Memory B cell (primary cell): ENCODE measurements at places on chromosomes 6 and 20.

DNA sequence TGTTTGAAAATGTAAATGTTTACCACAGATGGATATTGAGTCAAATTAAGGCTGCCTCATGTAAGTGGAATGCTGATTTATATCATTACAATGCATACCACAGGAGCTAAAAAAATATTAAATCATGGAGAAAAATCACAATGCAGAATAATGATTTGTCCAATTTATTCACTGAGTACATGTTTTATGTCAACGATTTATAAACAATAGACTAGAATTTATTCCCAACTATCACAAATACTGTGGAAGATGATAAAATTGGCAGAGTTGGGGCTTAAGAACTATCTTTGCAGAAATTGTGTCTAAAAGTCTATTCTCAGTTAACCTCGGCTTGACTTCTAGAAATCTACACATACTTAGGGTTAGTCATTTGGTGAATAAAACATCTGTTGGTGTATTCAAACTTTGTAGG is 472.1 kb upstream of the MARCKS start:
- no peak overlapping the region for H3K4me3 ChIP-seq
- no peak overlapping the region for H3K27ac ChIP-seq
- no peaks in the 10 kb centered on the region for H3K36me3 ChIP-seq
- peaks cover 5% of the 10 kb centered on the region for H3K4me1 ChIP-seq

DNA sequence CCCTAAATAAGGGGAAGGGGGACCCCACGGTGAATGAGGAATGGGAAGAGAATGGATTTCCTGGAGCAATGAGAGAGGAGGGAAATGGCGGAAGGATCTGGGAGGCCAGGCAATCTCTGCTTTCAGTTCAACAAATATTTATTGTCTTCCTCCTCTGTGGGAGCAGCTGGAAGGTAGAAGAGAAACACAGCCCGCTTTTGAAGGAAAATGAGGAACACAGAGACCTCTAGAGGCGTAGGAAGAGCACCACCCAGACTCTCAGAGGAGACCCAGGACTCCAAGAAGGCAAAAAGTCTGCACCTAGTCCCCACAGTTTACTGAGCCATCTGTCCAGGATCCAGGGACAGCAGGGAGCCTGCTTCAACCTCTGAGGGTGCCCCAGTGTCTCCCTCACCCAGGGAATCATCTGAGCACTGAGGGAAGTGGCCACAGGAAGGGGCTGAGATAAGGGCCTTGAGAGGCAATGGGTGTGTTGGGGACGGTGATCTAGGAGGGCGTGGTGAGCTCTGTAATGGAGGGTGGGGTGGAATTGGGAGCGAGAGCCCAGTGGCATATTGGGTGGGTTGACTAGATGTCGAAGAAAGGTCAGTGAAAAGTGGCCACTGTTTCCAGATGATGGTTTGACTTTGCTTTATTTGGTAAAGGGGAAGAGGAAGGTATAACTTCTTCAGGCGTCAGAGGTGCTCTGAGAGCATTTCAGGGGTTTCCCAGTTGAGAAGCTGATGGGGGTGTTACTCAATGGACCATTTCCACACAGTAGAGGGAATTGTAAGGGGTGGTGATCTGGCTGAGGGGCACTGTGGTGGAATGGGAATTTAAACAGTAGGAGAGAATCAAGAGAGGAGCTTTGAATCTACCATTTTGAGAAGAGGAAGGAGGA is 610 bp downstream of the PSORS1C1 start:
- no peak overlapping the region for H3K4me3 ChIP-seq
- peaks cover 17% of the 10 kb centered on the region for H3K27me3 ChIP-seq
- no peak for DNase-seq
- no peaks in the 10 kb centered on the region for H3K36me3 ChIP-seq

DNA sequence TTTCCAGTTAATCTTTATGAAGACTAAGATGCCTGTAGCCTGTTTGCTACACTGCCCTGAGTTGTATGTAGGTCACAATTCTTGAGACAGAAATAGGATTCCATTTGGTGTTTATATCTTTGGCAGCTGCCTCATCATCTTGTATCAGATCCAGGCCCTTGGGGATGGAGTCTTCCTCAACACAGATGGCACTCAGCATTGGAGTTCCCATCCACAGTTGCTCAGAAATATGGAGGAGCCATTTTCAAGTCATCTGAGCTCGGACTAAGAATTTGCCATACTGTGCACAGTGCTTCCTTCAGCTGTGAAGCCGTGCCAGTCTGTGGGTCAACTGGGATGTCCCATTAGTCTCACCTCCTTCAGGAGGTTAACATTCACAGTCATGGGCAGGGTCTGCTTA is 156.6 kb downstream of the ZDHHC14 start:
- H3K27me3 ChIP-seq: no peaks in the 10 kb centered on the region
- DNase-seq: no peak
- peaks cover 5% of the 10 kb centered on the region for H3K36me3 ChIP-seq
- H3K4me1 ChIP-seq: peaks cover 61% of the 10 kb centered on the region
- H3K27ac ChIP-seq: peak overlapping the region; percentile 87

DNA sequence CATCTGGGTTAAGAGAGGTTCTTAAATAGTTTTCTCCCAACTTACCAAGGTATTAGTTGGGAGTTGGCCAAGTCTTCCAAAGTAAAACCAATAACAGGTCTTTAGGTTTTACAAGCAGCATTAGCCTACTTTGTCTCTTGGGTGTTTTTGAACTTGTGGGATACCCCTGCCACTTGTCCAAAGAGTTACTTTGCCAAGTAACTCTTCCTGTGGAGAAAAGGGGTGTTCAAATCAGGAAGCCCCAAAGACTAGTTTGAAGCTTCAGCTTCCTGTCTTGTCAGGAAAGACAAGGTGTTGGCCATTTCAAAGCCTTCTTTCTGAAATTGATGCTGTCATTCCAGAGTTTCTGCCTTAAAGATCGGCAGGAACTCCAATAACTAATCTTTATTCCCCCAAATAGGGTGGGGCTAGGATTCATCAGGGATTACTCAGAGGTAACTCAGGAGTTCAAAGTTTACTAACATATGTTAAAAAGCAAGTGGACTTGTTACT is 822 bp downstream of the RAB22A start:
- H3K27ac ChIP-seq: peak overlapping the region; percentile 86
- peaks cover 24% of the 10 kb centered on the region for H3K4me1 ChIP-seq
- peak overlapping the region; percentile 85 for H3K4me3 ChIP-seq
- peaks cover 13% of the 10 kb centered on the region for H3K36me3 ChIP-seq
- H3K27me3 ChIP-seq: no peaks in the 10 kb centered on the region

DNA sequence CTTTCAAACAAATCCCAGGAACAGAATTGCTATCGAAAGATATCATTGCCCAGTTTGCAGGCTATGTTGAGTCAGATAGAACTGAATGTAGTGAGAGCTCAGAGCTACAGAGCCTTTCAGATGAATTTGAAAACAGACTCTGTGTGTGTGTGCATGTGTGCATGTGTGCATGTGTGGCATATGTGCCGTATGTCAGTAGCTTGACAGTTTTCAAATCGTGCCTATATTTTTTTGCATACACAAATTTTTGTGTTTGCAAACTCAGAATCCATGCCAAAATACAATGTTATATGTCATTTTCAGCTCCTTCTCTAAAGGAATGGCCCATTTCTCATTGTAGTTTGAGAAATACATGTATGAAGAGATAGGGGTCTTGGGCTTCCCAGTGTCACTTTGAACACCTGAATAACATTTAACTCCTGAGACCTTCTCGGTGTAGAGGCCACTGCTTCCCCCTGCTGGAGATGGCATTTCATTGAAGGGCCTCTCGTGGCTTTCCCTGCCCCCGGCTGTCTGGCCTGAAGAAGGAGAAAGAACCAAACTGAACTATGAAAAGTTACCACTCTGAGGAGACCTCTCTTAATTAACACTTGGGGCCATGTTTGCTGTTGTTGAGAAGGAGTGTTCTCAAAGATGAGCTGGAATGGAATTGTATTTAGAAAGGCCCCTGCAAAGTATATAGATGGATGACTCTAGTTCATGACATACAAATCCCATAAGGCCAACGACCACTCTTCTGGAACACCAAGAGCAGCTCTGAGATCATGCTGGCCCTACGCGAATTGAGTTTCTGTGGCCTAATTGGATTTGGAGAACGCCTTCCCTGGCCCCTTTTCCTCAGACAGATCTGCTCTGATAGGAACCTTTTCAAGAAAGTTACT is 58.7 kb downstream of the VAPB start:
- no peaks in the 10 kb centered on the region for H3K27me3 ChIP-seq
- peak; percentile 27 for DNase-seq
- H3K4me3 ChIP-seq: no peak overlapping the region

DNA sequence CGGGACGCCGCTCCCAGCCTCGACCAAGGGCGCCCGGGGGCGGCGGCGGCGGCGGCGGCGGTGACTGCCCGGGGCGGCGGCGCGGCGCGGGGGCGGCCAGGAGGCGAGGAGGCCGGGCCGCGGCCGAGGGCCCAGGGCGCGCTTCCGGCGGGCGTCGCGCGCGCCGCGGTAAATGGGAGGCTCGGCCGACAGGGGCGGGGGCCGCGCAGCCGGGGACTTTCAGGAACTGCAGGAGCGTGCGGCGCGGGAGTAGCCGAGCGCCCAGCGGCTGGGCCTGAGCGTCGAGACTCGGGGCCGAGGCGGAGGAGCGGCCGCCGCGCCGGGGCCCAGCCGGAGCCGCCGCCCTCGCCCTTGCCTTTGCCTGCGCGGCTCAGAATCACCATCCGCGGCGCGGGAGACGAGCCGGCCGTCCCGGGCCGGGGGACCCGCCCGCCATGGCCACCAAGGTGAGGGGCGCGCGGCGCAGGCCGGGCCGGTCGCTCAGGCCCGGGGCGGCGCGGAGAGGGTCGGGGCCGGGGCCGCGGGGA is at the start of gene SNX9:
SNX9 (plus strand) TSS at position 246 of the 527 bp plus-strand sequence; CDS start at position 435, 189 bp downstream.
- H3K4me1 ChIP-seq: peaks cover 29% of the 10 kb centered on the region
- peaks cover 2% of the 10 kb centered on the region for H3K36me3 ChIP-seq
- DNase-seq: peak; percentile 52
- no peaks in the 10 kb centered on the region for H3K27me3 ChIP-seq

- H3K27me3 ChIP-seq: peaks cover 17% of the 10 kb centered on the region
- H3K4me1 ChIP-seq: no peaks in the 10 kb centered on the region
- no peak overlapping the region for H3K4me3 ChIP-seq
- no peak for DNase-seq
- H3K36me3 ChIP-seq: no peaks in the 10 kb centered on the region
- no peak overlapping the region for H3K27ac ChIP-seq
Measured at GRCh38 chr6:163331245-163331644, 83.3 kb upstream of the QKI start.

- no peak overlapping the region for H3K4me3 ChIP-seq
- no peaks in the 10 kb centered on the region for H3K36me3 ChIP-seq
- H3K27ac ChIP-seq: no peak overlapping the region
- H3K4me1 ChIP-seq: no peaks in the 10 kb centered on the region
Measured at GRCh38 chr6:46781478-46782378, 11.5 kb upstream of the MEP1A start.

DNA sequence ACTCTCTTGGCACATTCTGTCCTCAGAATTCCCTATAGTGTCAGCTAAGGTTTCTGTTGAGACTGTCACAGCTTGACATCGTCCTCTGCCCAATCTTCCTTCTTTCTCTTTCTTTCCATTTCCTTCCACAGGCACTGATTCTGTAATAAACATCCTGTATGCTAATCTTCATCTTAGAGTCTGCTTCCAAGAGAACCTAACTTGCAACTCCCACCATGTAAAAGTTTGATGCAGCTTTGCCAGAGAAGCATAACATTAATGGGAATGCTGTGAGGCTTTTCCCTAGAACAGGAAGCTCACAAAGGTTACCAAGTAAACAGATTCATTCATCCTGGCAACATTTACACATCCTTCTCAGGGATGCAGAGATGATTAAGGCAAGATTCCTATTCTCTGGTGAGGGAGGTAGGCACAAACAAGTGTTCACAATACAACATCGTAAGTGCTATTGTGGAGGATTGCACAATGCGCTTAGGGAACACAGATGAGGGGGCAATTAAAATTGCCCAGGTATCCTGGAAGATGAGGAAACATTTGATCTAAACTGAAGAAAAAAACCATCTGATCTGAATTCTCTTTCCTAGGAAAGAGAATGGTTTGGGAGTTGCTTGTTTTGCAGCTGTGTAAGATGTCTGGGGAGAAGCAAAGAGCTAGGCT is 74.7 kb downstream of the GRM1 start:
- DNase-seq: no peak
- H3K4me1 ChIP-seq: no peaks in the 10 kb centered on the region
- no peaks in the 10 kb centered on the region for H3K36me3 ChIP-seq
- no peak overlapping the region for H3K27ac ChIP-seq
- no peak overlapping the region for H3K4me3 ChIP-seq

DNA sequence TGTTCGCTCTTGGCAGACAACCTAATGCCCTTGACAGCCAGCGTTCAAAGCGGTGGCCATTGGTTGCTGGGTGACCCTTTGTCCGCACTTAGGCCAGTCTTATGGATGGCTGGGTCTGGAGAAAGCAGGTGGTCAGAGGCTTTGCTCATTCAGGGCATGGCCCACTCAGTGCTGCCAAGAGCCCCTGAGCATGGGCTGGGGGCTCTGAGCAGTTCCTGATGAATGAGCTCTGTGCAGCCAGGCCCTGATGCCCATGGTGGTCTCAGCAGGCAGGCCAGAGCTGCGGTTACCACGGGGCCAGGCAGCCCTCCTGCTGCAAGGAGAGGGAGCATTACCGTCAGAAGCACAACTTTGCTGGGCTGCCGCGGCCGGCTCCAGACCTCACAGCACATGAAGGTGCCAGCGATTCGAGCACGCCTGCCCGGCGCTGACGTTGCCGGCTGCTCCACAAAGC is 36.3 kb downstream of the CDH4 start:
- peaks cover 2% of the 10 kb centered on the region for H3K4me1 ChIP-seq
- H3K4me3 ChIP-seq: no peak overlapping the region
- peaks cover 1% of the 10 kb centered on the region for H3K27me3 ChIP-seq

DNA sequence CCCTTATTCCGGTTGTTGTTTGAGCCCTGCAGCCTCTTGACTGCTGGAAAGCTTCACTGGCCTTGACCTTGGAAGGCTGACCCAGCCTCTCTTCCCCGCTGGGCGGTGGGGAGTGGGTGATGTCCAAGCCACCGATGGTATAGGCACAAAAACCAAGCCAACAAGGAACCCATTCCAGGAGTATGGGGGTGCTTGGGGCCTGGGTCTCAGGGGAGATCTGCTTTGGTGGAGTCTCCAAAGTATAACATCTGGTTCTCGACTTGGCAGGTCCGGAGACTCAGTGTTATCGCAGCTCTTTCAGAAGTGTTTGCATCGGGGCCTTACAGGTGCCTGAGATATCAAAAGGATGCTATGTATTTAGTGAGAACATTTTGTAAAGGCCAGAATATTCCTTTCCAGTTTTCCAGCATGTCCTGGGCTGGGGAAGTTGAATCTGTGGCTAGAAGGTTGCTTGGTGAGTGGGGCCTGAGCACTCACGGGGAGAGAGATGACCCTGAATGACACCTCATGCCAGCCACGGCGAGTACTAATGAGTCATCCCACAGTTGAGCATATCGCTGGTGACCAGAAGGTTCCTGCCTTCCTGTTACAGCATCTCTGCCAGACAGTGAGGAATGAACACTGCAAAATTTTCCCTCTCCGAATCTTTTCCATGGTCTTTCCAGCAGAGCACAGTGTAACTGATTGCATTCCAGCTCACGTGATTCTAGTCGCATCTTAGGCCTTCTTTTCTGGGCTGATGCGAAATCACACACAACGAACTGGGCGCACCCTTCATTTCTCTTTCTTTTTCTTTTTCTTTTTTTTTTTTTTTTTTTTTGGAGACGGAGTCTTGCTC is 133.9 kb downstream of the ZDHHC14 start:
- H3K36me3 ChIP-seq: peaks cover 10% of the 10 kb centered on the region
- peaks cover 24% of the 10 kb centered on the region for H3K4me1 ChIP-seq
- H3K27me3 ChIP-seq: no peaks in the 10 kb centered on the region
- no peak for DNase-seq
- peak overlapping the region; percentile 60 for H3K27ac ChIP-seq

GRCh38 chr6:49636713-49637349 is at the start of gene RHAG:
Gene RHAG (minus strand): TSS chr6:49636839. CDS start chr6:49636812, 27 bp downstream.
- H3K27ac ChIP-seq: no peak within 1 kb of the TSS
- DNase-seq: no peak
- no peaks in the 10 kb centered on the region for H3K36me3 ChIP-seq
